ENCODE measurements at places on chromosomes 3 and 15. TPM values are rescaled to one million over a fixed set of nuclear protein-coding genes. Genes with fewer than 3 reads are reported as not detected.

Gene AADACL2
- not detected for total RNA-seq

Gene GOLGA6B
- not detected for total RNA-seq

Gene MYZAP
- 0.72 TPM for total RNA-seq

Gene ANKUB1
- total RNA-seq: not detected

Measured in epithelial cell of alveolus of lung (primary cell).